Urothelium cell line (cell line): ENCODE measurements at places on chromosomes 16 and 17.

GRCh38 chr16:47033176-47033575 is 59.7 kb upstream of the DNAJA2 start:
- no peak for DNase-seq

DNA sequence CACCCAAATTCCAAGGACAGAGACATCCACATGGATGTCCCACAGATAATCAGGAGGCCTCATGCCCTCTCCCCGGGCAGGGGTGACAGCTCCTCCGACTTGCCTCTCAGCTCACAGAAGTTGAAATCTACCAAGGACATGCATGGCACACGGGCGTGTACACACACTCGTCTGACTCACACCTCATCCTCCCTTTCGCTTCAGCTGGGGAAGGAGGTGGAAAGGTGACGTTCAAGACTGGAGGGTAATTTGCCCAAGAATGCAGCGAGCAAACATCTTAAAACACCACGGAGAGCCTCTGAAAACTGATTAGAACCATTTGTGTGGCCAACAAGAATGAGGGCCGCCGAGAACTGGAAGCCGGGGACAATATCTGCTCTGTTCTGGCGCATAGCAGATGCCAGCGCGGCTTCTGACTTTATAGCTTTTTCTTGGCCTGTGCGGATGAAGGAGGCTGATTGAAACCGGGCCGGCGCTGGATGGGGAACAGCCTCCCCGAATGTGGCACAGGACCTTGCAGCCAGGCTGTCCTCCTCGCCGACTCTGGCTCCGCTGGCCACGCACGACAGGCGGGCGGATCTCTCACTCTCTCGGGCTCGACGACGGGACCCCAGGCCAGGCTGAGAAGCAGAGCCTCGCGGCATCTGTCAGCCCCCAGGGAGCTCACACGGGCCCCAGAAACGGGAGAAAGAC is 100.9 kb downstream of the C16orf95 start:
- no peak for DNase-seq

- no peak for DNase-seq
Measured at GRCh38 chr17:49878931-49879904, 31.3 kb upstream of the TAC4 start.

- no peak for DNase-seq
Measured at GRCh38 chr16:53153130-53153529, 98.3 kb downstream of the CHD9 start.

DNA sequence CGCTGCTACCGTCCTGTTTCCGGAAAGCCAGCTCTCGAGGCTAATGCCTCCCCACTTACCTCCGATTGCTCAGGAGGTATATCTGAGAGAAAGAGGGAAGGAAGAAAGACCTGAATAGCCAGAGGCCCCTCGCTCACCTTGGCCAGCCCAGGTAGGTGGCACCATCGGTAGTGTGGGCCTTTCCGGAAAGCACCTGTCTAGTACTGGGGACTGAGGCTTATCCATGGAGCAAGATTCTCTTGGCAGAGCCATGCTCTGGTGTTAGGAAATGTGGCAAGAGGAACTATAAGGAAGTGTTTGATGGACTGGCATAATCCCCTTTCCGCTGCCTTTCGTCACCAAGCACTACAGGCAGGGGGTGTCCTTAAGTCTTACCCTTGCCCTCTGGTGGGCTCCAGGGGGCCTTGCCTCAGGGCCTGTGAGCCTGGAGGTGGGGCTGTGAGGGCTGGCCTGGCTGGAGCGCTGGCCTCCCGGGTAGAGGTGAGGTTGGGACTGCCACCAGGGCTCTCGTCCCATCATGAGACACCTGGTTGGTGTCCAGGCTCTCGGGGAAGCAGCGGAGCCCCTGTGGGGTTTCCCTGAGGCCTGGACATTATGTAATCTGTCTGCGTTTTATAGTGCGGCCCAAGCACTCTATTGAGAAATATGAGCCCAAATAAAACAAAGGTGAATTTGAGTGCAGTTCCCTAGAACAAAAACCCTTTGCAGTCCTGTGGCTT is 2.9 kb downstream of the CMIP start:
- DNase-seq = no peak
